Vagina (tissue), 2 donors: ENCODE measurements at places on chromosomes 6 and 20. TPM values are rescaled to one million over a fixed set of nuclear protein-coding genes. Genes with fewer than 3 reads are reported as not detected.

DNA sequence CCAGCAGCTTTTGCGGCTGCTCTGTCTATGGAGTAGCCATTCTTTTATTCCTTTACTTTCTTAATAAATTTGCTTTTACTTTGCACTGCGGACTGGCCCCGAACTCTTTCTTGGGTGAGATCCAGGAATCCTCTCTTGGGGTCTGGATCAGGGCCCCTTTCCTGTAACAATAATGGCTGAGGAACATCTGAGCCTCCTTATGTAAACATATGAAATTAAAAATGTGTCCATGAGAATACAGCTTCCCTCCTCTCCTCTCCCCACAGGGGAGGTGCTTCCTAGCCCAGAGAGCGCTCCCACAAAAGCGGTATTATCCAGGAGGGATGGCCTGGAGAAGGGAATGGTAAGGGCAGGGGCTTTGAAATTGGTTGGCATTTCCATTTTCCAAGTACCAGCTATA lies 81.1 kb downstream of the PSMG4 start:
- no peak overlapping the region for H3K4me3 ChIP-seq
- no peak overlapping the region for H3K27ac ChIP-seq
- no peaks in the 10 kb centered on the region for H3K27me3 ChIP-seq
- peaks cover 28% of the 10 kb centered on the region for H3K4me1 ChIP-seq
- H3K36me3 ChIP-seq: no peaks in the 10 kb centered on the region

GRCh38 chr20:6055161-6055783 lies 1.4 kb upstream of the LRRN4 start:
- H3K27ac ChIP-seq: no peak overlapping the region
- no peak overlapping the region for H3K4me3 ChIP-seq
- H3K4me1 ChIP-seq: peaks cover 10% of the 10 kb centered on the region
- no peak for DNase-seq
- H3K27me3 ChIP-seq: no peaks in the 10 kb centered on the region

DNA sequence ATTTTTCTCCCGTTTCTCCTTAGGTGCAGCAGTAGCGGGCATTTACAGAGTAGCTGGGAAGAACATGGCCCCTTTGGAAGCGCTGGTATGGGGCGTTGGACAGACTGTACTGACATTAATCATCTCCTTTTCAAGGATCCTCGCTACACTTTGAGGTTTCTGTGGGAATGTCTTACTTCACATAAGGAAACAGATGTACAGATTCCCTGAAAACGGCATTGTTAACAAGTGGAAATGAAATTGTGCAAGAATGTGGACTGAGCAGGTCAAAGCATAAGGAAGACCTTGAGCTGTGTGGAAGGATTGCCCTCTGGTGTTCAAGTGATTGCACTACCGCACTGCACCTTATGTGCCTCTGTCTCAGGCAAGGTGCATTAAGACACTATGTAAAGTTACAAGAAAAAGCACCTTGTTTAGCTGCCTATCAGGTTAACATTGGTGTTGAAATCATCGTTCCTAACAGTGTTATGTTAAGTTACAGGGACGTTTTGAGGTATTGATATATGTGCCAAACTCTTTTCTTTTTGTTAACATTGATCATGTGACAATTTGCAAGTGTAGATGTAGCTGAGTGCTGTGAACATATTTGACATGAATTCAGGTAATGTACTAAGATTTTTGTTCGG lies 38.0 kb downstream of the TMEM170B start:
- H3K4me1 ChIP-seq: no peaks in the 10 kb centered on the region
- H3K4me3 ChIP-seq: no peak overlapping the region
- no peak overlapping the region for H3K27ac ChIP-seq

DNA sequence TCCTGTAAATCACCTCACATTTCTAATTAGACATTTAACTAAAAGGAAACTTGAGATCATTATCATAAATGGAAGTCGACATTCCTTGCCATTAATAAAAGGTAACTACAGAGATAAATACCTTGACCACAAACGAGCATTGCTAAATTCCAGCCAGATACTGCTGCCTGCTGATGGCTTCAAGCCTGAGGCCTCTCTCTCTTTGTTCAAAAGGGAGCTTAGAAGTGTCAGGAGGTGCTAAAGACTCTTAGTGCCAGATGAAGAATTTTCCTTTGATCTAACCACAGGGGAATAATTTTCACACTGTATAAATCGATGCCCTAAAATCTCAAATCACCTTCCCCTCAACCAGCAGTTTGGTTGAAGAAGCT lies 248.2 kb upstream of the PMEPA1 start:
- no peak overlapping the region for H3K4me3 ChIP-seq
- H3K4me1 ChIP-seq: peaks cover 49% of the 10 kb centered on the region
- no peak for DNase-seq
- no peaks in the 10 kb centered on the region for H3K27me3 ChIP-seq
- H3K36me3 ChIP-seq: no peaks in the 10 kb centered on the region
- H3K27ac ChIP-seq: peak overlapping the region; percentile 82

FHL5 gene
- total RNA-seq: 21.4 TPM

POU5F1 gene
- total RNA-seq: 0.98 TPM

DNA sequence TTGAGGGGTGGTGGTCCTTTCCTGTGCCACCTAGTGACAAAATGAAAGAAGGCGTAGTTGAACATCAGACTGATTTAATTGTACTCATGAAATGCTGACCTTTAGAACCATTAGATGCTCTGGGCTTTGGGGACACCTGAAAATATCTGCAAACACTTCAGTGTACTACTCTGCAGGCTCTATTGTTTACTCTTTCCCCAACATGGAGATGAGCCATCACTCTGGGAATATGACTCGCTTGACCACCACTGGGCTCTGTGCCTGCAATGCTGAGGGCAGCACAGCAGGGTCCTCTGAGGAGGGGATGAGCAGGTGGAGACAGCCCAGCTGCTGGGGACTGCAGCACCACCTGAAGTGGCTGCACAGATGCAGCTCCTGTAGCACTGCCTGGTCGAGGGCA lies 74.8 kb upstream of the SLC24A3 start:
- H3K4me1 ChIP-seq: no peaks in the 10 kb centered on the region
- H3K36me3 ChIP-seq: no peaks in the 10 kb centered on the region
- DNase-seq: no peak
- H3K27ac ChIP-seq: no peak overlapping the region
- no peaks in the 10 kb centered on the region for H3K27me3 ChIP-seq

DNA sequence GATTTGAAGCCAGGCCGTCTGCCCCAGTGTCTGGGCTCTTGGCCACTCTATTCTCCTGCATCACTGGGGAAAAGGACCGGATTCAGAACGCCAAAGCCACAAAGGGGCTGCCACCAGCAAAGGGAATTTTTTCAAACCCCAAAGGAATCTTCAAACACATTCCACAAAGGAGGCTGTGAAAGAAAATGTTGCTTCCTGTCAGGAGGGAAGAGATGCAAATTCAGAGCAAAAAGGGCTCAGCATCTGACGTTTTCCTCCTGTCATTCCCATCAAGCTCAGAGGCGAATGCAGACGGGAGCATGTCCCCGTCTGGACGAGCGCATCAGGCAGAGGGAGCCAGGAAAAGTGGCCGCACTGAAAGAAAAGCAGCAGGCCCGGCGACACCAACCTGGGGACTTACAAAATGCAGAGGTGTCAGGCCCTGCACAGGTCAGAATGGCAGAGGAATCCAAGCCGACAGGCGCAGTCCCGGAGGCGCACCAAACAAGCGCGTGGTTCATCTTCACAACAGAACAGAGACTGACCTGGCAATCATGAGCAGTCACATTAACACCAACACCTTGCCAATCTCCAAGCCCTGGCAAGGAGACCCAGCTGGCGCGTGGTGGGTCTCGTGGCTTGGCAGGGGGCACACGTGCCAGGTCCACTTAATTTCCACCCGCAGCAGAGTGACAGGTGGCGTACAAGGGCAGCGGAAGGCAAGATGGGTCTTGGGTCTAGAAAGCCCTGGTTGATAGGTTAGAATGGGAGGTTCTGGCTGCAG lies 62.8 kb downstream of the GRM4 start:
- no peak overlapping the region for H3K4me3 ChIP-seq
- DNase-seq: no peak
- H3K36me3 ChIP-seq: no peaks in the 10 kb centered on the region
- H3K27ac ChIP-seq: no peak overlapping the region
- H3K4me1 ChIP-seq: no peaks in the 10 kb centered on the region

UST gene
- 14.2 TPM for total RNA-seq

GRCh38 chr20:45943613-45944012 lies 9.1 kb downstream of the PCIF1 start:
- no peak overlapping the region for H3K27ac ChIP-seq
- peaks cover 22% of the 10 kb centered on the region for H3K4me1 ChIP-seq
- DNase-seq: no peak
- peaks cover 8% of the 10 kb centered on the region for H3K36me3 ChIP-seq
- no peak overlapping the region for H3K4me3 ChIP-seq

- no peak for DNase-seq
- no peak overlapping the region for H3K27ac ChIP-seq
- no peaks in the 10 kb centered on the region for H3K27me3 ChIP-seq
- no peak overlapping the region for H3K4me3 ChIP-seq
These were observed 536.7 kb upstream of the MMS22L start for GRCh38 chr6:97819710-97820109.

DNA sequence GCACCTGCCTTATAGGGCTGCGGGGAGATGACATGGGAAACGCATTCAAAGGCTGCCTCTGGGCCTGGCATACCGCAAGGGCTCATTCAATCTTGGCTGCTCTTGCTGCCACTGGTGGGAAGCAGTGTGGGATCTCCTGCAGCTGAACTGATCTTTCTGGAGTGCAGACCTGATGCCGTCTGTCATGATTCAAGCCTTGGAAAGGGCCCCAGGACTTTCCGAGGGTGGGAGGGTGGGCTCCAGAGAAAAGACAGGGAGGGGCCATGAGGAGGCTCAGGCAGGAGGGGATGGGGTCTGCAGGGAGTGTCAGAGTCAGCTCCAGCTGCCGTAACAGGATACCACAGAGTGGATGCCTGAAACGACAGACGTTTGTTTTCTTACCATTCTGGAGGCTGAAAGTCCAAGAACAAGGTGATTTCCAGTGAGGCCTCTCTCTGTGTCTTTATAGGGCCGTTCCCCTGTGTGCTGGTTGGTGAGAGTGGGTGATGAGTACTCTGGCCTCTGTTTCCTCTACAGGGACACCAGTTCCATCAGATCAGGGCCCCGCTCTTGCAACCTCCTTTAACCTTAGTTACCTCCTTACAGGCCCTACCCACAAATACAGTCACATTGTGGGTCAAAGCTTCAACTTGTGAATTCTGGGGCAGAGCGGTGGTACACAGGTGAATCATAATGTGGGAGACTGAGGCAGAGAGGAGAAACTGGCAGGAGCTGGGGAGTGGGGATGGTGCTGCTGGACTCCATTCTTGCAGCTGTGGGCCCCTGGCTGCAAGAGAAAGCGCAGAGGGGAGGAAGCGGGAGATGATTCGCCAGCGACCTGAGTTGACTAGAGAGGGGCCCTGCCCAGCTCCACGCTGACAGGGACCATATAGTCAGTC lies 148.4 kb downstream of the SYCP2 start:
- peak; percentile 60 for DNase-seq
- no peak overlapping the region for H3K27ac ChIP-seq
- H3K27me3 ChIP-seq: no peaks in the 10 kb centered on the region
- no peaks in the 10 kb centered on the region for H3K4me1 ChIP-seq
- H3K36me3 ChIP-seq: no peaks in the 10 kb centered on the region

- no peaks in the 10 kb centered on the region for H3K36me3 ChIP-seq
- no peaks in the 10 kb centered on the region for H3K4me1 ChIP-seq
- H3K27ac ChIP-seq: no peak overlapping the region
- DNase-seq: no peak
- no peak overlapping the region for H3K4me3 ChIP-seq
These were observed 105.9 kb upstream of the ENPP5 start for GRCh38 chr6:46276576-46277142.

- H3K27me3 ChIP-seq: no peaks in the 10 kb centered on the region
- DNase-seq: no peak
- H3K4me1 ChIP-seq: no peaks in the 10 kb centered on the region
- H3K36me3 ChIP-seq: no peaks in the 10 kb centered on the region
These were observed 178.1 kb upstream of the MARCKS start for GRCh38 chr6:113679051-113679450.

CAP2 gene
- total RNA-seq: 9.6 TPM

NPEPL1 gene
- 25.5 TPM for total RNA-seq

- no peaks in the 10 kb centered on the region for H3K27me3 ChIP-seq
- H3K4me3 ChIP-seq: peak overlapping the region; percentile 85
These were observed 874 bp downstream of the ZBTB46 start for GRCh38 chr20:63829945-63830835.

OTOR gene
- not detected for total RNA-seq

- DNase-seq: no peak
- H3K4me1 ChIP-seq: peaks cover 28% of the 10 kb centered on the region
- no peaks in the 10 kb centered on the region for H3K27me3 ChIP-seq
- no peak overlapping the region for H3K4me3 ChIP-seq
- no peak overlapping the region for H3K27ac ChIP-seq
- no peaks in the 10 kb centered on the region for H3K36me3 ChIP-seq
These were observed 51.4 kb downstream of the NOL4L start for GRCh38 chr20:32533732-32534131.

GRCh38 chr6:11779329-11780096 lies 910 bp upstream of the ADTRP start:
- no peaks in the 10 kb centered on the region for H3K4me1 ChIP-seq
- no peak overlapping the region for H3K4me3 ChIP-seq
- H3K27ac ChIP-seq: no peak overlapping the region
- no peaks in the 10 kb centered on the region for H3K36me3 ChIP-seq
- no peak for DNase-seq

- no peak overlapping the region for H3K27ac ChIP-seq
- DNase-seq: peak; percentile 81
- no peak overlapping the region for H3K4me3 ChIP-seq
- no peaks in the 10 kb centered on the region for H3K4me1 ChIP-seq
- no peaks in the 10 kb centered on the region for H3K36me3 ChIP-seq
- no peaks in the 10 kb centered on the region for H3K27me3 ChIP-seq
These were observed 331.2 kb downstream of the QKI start for GRCh38 chr6:163745536-163746400.

- no peak overlapping the region for H3K4me3 ChIP-seq
- H3K27me3 ChIP-seq: no peaks in the 10 kb centered on the region
- no peak overlapping the region for H3K27ac ChIP-seq
- no peaks in the 10 kb centered on the region for H3K4me1 ChIP-seq
- DNase-seq: no peak
These were observed 306.5 kb upstream of the RUNX2 start for GRCh38 chr6:45021676-45022075.

- H3K4me3 ChIP-seq: peak overlapping the region; percentile 26
- no peaks in the 10 kb centered on the region for H3K27me3 ChIP-seq
- no peak for DNase-seq
- peaks cover 83% of the 10 kb centered on the region for H3K4me1 ChIP-seq
These were observed 97.5 kb downstream of the ARMC2 start for GRCh38 chr6:108945681-108946159.
